ENCODE measurements at places on chromosomes 5 and 9. TPM values are rescaled to one million over a fixed set of nuclear protein-coding genes. Genes with fewer than 3 reads are reported as not detected.

DNA sequence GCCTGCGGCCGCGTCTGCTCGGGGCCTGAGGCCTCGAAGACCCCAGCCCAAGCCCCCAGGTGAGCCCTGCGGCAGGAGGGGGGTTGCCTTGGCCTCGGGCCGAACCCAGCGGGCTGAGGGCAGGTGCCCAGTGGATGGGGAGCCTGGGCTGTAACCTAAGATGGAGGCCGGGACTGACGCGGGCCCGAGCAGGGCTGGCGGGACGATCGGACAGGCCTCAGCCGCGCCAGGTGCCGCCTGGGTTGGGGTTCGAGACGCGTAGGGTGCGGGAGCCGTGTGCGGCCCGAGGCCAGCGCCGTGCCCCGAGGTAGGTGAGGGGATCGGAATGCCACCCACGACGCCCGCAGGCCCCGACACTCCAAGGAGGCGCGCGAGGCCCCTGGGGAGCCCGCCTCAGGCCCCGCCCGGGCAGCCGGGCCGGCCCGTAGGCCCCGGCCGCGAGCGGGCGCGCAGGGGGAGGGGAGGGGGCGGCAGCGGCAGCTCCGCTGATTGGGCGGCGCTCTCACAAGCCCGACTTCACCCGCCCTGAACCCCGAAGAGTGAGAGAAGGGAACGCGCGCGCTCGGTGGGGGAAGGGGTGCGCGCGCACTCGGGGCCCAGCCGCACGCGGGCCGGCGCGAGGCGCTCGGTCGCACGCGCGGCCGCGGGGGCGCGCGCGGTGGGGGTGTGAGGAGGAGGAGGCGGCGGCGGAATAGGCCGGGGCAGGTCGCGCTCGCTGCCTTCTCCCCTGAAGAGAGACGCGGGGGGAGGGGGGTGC lies at the start of gene NSD1:
Gene NSD1 (plus strand): TSS at position 678 of the 757 bp plus-strand sequence. CDS start 1,331 bp downstream, outside the sequence.
- DNase-seq, result peak; percentile 96

DNA sequence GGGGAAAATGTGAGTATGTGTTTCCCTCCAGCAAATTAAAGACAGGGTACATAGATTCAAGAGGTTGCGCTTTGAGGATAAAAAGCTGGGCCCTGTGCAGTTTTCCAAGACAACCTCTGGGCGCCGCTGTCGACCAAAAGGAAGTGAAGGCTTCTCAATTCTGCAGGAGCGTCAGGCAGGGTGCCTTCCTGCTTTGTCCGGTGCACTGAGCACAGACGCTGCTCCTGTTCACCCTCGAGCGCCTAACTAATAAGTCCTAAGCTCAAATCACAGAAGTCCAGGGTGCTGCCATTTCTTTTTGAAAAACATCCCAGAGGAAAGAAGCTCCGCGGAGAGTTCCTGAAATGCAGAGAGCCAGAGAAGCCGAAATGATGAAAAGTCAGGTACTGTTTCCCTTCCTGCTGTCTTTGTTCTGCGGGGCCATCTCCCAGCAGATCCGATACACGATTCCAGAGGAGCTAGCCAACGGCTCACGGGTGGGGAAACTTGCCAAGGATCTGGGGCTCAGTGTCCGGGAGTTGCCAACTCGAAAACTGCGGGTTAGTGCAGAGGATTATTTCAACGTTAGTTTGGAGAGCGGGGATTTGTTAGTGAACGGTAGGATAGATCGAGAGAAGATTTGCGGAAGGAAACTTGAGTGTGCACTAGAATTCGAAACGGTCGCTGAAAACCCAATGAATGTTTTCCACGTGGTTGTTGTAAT lies at the start of gene PCDHGB1:
Gene PCDHGB1 (plus strand): TSS at position 183 of the 703 bp plus-strand sequence. CDS start 162 bp downstream, at position 345.
- no peak for DNase-seq

DNA sequence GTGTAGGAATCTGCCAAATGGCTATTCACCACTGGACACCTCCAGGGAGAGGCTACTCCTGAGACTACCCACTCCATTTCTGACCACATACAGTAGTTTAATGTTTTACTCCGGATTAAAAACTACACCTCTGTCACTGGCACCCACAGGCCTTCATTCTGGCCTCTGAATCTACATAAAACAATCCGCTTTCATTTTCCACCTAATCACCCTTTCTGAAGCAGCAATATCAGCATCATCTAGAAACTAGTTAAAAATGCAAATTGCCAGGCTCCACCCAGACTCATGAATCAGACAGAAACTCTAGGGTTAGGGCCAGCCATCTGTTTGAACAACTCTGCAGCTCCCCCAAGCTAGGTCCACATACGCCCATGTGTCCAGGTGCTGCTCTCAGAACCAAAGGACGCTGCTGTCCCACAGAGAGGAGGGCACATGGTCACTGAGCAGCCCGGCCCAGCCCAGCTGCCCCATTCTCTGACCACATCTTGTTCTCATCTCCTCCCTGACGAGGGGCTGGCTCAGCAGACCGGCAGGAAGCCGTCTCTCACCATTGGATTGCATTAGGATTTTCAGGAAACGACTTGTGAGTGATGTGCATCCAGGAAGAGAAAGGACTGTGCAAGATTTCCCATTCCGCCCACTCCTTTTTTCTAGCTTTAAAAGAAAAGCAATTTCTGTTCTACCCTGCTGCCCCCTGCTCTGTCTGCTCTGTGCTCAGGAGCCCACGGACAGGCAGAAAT lies 34.7 kb downstream of the ADAM19 start:
- DNase-seq, result peak; percentile 92

DNA sequence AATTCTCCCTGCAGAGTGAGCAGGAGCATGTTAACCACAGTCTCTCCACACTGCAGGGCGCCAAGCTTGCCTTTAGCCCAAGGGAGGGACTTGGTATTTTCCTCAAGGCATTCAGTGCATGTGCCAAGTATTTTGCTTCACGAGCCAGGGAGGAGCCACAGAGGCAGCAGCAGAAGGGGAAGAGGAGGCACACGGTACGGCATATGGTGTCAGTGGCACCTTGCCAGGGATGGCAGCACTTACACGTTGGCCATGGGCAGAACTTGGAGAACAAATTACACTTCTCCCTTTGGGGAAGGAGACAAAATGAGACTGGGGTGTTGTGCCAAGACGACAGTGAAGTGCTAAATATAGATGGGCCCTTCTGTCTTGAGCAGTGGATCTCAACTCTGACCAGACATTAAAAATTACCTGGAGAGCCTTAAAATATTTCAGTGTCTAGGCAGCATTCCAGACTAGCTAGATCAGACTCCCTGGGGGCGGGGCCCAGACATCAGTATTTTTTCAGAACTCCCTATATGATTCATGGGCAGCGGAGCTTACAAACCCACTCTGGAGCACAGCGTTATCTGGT lies 155.8 kb downstream of the DRD1 start:
- DNase-seq, result no peak

DNA sequence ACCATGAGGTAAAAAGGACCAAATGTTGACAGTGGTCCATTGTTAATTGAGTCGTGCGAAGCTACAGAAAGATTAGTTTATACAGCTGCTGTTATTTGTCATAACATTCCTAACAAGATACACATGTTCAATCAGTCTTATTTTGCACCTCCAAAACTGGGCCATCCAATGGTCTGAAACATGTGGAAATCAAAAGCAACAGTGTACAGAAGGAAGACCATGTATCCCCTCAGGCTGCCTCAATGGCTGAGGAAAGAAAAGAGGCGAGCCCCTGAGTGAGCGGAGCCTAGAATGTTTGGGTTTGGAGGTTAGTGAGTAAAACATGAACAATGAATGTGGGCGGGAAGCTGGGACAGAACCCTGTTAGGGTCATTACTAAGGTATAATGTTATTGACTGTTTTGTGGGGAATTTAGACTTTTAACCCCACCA lies 35.6 kb downstream of the NFIB start:
- DNase-seq, result no peak

DNA sequence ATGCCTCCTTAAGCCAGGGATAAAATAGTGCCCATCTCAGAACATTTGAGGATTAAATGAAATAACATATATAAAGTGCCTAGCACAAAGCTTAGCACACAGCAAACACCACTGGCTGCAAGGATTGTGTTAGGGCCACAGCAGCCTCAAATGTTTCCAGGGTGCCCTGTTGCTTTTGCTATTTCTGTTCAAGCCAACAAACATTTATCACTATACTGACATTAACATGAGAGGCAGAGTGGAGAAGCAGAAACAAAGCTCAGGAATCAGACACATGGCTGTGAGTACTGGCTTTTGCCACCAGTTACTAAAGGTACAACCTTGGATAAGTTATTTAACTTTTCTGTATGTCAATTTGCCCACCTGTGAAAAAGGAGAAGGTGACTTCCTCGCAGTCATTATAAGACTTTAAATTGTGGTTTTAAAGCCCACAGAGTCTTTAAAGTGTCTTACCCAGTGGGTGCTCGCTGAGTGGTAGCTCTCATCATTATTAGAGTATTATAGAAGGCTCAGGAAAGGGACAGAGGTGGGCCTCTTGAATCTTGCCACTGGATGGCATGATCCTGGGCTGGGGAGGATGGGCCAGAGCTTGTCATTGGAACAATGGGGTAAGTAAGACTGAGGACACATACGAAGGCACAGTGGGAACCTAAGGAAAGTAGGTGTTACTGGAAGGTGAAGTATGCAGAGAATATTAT lies 98.2 kb downstream of the MARCHF3 start:
- no peak for DNase-seq

DNA sequence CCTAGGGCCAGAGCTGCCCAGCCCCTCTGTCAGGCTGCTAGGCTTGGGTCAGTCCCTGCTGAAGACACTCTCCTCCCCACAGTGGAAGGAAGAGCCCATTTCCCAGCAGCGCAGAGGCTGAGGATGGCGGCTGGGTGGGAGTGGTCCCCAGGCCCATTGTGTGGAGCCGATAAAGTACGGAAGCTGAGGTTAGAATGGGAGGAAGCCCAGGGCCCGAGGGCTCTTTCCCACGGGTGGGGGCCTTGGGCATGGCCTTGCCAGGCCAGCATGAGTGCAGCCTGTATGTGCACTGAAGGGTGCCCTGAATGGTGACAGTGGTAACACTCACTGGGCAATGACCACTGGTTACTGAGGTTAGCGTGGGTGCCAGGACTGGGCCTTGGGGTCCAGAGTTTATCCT lies 125.9 kb downstream of the RGS3 start:
- no peak for DNase-seq

DNA sequence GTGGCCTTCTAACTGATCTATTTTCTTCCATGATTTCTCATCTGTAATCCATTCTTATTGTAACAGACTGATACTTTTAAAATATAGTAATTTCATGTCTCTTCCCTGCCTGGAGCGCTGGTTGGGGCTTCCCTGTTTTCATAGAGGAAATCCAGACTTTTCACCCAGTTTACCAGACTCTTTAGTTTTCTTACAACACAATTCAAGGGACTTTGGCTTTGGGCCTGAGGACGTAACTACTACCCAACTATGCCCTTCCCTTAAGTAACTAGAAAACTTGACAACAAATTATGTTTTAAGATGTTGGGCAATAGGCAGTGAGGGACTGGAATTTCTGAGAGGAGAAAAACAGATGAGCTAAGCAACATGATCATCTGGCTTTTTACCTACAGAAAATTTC lies 289.6 kb downstream of the FGF10 start:
- no peak for DNase-seq

DNA sequence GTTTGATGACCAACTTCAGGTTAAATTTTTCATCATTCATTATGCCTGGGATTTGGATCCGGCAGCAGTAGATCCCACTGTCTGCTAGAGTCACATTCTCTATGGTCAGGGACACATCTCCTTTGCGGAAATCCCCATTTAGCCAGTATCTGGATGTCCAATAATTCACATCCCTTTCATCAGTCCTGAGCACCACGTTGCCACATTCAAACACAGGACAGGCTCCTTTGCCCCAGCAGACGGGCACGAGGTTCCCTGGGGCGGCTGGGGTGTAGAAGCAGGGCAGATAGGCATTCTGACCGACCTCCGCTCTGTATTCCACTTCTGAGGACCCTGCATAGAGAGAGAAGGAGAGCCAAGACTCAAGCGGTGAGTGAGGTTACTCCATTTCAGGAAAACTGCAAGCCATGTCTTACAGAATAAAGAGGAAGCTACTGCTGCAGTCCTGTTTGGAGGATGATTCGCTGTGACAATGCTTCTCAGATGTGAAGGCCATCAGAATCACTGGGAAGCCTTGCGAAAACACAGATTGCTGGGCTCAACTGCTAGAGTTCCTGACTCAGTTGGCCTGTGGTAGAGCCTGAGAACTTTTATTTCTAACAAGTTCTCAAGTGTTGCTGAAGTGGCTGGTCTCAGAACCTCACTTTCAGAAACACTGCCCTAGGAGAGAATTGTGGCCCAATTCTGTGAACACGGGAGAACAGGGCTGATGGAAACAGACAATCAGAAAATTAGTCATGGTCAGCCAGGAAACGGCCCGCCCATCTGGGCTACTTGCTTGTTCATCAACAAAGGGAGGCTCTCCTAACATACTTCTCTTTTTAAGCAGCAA lies 2.0 kb downstream of the HAVCR2 start:
- peak; percentile 87 for DNase-seq

DNA sequence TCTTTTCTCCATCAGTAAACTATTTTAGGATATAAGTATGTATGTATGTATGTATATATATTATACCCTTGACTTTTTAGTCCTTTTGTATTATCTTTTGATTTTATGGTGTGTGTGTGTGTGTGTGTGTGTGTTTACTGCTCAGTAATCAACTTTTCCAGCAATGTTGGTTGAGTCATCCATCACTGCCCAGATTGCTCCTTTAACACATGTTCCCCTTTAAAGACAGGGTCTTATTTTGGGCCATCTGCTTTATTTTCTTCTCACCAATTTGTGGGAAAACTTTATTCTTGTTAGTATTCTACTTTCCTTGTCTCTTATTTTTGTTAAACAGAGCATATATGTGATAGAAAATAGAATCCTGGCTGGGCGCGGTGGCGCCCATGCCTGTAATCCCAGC lies 28.1 kb downstream of the ANKRD33B start:
- no peak for DNase-seq

DNA sequence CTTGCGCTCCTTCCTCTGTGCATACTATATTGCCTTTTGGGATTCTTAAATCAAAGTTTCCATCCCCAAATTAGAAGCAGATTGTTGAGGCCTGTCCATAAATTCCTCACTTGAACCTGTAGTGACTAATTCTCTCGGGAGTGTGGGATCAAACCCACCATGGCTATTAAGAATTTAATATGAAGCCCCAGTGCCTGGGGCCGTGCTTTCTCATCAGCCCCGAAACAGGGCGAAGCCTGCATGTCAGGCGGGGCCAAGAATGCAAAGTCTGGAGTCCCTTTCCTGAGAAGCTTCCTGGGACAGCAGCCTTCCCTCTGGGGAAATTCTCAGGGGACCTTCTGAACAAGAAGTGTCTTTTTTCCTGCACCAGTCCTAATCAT lies 29.3 kb upstream of the FAT2 start:
- DNase-seq, result no peak

- no peak for DNase-seq
These were observed 4.1 kb downstream of the CFAP95 start for GRCh38 chr9:69824499-69825252.

The GPR150 gene
- 0.23 TPM for total RNA-seq

The CRB2 gene
- not detected for total RNA-seq

The SLC12A7 gene
- 34.6 TPM for total RNA-seq

The OLFML2A gene
- total RNA-seq, result 9.1 TPM

The TPPP gene
- total RNA-seq, result 9.8 TPM

The SPINK4 gene
- not detected for total RNA-seq

The PCDHAC2 gene
- 0.33 TPM for total RNA-seq

The TARS1 gene
- 113 TPM for total RNA-seq

The PRR16 gene
- 6.0 TPM for total RNA-seq

The SV2C gene
- total RNA-seq, result not detected

Measured in posterior vena cava (tissue), 2 donors.